ENCODE measurements at places on chromosomes 11 and 22. TPM values are rescaled to one million over a fixed set of nuclear protein-coding genes. Genes with fewer than 3 reads are reported as not detected.

- DNase-seq, result no peak
Measured at GRCh38 chr11:65591939-65592857, 3.4 kb downstream of the KCNK7 start.

DNA sequence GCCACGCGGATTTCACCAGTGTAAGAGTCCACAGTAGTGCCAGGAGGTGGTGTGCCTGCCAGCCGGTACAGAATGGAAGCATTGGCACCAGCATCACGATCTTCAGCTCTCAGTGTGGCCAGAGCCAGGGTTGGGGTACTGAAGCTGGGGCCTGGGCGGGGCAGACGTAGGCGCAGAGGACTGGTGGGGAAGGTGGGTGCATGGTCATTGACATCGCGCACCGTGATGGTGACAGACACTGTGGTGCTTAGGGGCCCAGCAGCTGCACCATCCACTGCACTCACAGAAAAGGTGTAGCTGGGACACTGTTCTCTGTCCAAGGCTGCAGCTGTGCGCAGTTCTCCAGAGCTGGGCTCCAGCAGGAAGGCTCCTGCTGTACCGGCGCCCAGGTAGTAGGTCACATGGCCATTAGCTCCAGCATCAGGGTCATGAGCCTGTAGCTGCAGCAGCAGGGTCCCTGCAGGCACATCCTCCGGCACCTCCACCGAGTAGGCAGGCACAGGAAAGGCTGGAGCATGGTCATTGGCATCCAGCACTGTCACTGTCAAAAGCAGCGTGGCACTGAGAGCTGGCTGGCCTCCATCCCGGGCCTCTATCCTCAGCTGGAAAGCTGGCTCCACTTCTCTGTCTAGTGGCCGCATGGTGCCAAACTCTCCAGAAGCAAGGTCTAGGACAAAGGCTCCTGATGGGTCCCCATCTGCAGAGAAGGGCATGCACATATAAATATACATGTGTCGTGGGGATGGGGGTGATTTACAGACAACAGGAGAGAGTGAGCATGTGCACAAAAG lies 7.9 kb upstream of the TPP1 start:
- no peak for DNase-seq

DNA sequence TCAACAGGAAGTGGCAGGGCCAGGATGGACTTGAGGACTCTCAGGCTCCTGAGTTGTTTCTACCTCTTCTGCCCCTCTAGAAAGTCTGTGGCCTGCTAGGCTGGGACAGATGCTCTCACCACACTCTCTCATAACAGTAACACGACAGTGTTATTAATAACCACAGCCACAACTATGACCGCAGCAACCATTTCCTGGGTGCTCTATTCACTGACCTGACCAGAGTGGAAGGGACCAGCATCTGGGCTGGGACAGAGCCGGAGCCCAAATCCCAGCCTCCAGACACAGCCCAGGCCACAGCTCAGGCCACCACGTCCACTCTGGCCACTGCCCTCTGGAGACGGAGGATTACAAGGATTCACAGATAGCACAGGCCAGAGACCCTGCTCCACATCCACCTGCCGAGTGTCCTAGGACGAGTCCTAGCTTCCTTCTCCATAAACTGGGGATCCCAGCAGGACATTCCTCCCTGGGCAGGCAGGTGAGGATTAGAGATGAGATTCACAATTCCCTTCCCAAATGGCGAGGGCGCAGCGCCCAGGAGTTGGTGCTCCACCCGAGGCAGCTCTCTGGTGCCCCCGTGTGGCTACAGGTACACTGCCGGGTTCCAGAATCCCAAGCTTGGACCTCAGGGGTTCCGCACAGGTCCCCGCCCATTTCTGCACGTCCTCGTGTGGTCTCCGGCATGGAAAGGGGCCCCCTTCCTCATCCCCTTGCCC lies 7.1 kb downstream of the PNPLA5 start:
- peak; percentile 26 for DNase-seq

GRCh38 chr22:36245805-36246356 lies 6.6 kb upstream of the APOL2 start:
- DNase-seq, result no peak

Gene ABCG4
- 0.96 TPM for total RNA-seq

Data from umbilical cord (tissue), 2 donors.